ENCODE measurements at places on chromosomes 2 and 18.
A peak's percentile ranks its signal among the peaks of the same experiment; 100 is the strongest.

- peak; percentile 75 for DNase-seq
Observed at GRCh38 chr2:229980431-229981184, 58.3 kb downstream of the FBXO36 start.

DNA sequence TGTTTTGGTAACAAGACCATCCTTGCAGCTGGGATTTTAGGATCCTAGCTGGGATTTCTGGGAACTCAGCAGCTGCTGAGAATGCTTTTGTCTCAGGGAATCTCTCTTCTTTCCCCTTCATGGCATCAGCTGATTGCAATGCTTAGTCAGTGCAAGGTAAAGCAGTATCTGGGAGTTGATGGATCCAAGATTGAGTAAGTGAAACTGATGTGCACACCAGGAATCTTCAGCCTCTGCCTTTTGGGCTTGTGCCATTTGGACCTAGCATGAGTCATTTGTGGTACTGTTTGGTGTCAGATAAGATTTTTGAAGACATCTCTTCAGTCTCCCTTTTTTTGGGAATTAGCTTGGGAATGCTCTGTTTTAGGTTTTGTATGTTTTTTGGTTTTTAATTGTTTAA is 363.3 kb upstream of the TFPI start:
- DNase-seq = peak; percentile 34

GRCh38 chr18:25787276-25787675 is 303.1 kb downstream of the SS18 start:
- no peak for DNase-seq

DNA sequence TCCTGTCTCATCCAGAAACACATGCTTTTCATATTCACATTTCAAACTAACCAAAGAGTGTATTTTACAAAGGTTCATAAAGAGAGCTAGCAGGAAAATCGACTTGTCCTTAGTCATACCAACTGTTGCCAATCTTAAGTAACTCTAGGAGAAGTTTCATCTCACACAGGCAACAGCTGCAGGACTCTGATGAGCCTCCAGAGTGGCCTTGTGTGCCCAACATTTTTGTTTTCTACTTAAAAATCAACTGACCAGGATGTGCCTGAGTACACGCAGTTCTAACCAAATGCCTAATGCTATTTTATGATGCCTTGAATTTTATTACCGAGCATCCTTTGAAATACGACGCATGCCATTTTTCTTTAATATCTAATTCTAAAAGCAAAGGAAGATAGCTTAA is 595.9 kb upstream of the LRRTM4 start:
- DNase-seq = no peak

DNA sequence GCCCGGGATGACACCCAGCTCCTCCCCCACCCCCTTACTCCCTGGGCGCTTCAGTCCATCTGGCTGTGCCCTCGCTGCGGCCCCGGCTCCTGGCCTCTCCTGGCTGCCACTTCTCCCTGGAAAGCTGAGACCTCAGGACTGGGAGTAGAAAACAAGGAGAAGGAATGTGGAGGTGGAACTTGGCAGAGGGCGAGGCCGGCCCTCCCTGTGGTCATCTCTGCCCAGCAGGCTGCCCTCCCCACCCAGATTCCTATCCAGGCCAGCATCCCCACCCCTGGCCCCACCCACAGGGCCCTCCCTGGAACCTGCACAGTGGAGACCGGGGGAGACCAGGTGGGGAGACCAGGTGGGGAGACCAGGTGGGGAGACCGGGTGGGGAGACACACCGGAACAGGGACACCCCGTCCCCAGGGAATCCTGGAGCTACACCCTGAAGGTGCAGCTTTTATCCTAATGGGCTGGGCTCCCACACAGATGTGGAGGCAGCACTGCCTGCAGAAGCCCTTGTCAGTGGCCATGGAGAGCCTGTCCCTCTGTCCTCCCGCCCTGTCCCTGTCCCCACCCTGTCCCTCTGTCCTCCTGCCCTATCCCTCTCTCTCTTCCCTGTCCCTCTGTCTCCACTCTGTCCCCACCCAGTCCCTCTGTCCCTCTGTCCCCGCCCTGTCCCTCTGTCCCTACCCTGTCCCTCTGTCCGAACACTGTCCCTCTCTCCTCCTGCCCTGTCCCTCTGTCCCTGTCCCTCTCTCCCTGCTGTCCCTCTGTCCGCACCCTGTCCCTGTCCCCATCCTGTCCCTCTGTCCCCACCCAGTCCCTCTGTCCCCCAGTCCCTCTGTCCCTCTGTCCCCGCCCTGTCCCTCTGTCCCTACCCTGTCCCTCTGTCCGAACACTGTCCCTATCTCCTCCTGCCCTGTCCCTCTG is 157.1 kb downstream of the PXDN start:
- peak; percentile 20 for DNase-seq

DNA sequence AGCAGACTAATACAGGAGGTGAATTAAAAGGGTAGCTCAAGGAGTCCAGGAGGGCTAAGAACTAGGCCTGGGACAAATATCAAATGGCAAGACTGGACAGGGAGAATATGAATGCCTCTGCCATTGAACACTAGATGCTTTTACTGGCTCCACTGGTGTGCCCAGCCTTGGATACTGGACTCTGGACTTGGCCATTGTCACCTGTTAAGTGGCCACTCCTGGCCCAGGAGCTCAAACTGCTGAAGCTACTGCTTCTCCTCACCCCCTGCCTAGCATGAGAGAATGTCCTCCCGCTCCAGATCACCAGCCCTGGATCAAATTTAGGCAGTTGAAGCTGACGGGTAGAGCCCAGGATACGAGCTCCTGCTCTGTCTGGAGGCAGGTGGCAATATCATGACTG is 170.8 kb downstream of the DDX1 start:
- no peak for DNase-seq

DNA sequence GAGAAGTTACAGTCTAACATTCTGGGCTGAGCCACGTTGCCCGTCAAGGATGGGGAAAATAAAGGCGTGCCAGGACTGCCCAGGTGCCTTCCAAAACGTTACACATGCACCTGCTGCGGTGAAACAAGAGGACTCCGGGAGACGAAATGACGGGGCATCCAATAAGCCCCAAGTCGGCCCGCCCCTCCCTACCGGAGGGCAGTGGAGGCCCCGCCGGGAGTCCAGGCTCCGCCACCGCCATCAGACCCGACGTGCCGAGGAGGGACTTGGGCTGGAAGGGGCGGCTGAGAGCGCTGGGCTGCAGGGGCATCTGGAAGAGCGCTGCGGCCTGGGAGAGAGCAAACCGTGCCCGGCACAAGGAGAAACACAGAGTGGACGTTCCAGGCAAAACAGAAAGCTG is 112.5 kb upstream of the GPC1 start:
- DNase-seq = no peak

- peak; percentile 89 for DNase-seq
Observed at GRCh38 chr2:67876176-67876575, 186.6 kb downstream of the C1D start.

- no peak for DNase-seq
Observed at GRCh38 chr2:238157506-238158017, 1.2 kb upstream of the ERFE start.

GRCh38 chr18:21341141-21341540 is 99.1 kb downstream of the GREB1L start:
- DNase-seq = peak; percentile 44

DNA sequence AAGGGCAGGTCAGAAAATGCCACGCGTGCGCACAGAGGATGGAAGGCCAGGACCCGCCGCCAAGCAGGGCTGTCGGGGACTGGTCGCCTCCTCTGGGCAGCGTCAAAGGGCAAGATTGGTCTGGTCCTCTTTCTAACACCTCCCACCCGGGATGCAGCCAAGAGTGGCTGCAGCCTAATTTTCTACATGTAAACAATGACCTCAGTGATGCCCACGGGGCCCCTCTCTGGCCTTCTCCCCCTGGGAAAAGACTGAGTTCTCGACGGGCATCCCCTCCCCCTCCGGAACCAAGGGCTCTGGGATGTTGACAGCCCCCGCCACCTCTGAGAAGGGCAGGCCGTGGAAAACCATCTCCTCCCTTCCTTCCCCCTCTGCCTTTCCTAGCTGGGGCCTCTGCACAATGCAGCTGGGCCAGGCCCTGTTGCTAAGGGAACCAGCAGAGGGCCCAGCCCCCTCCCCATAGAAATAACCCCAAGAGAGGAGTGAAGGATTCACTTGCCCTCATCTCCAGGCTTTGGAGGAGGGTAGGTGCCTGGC is 80.0 kb upstream of the ZNF532 start:
- DNase-seq = no peak

DNA sequence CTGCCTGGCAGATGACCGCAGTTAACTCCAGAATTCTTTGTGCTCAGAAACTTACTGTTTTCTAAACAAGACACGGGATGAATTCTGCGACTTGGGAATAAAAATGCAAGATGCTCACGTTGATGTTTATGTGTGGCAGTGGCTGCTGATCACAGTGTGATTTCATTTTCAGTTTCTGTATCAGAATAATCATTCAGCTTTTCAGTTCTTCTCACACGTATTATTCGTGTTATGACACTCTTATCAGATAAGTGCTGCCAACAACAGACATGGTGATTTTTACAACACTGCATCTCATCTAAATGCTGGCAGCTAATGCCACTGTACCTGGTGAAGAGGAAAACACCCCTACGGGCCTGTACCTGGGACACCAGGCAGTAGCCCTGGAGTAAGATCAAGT is 272.9 kb upstream of the REV1 start:
- DNase-seq = no peak

DNA sequence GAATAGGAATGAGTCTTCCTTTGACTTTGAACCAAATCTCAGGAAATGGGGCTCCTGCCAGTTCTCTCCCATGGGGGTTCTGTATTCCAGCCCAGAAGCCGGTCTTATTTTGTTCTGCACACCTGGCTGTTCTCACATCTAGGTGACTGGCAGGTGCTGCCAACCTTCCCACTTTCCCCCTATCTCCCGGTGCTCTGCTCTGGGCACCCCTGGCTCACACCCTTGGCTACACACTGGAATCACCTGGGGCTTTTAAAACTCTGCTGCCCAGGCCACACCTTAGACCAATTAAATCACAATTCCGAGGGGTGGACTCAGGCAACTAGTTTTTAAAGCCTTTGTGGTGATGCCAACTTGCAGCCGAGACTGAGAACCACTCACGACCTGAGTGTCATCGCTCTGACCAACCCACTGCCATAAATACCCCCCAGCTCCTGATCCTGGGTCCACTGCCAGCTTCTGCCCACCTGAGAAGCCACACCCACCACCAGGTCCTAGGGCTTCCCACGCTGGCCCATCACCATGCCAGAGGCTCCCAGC is 69.2 kb downstream of the KCNF1 start:
- no peak for DNase-seq

DNA sequence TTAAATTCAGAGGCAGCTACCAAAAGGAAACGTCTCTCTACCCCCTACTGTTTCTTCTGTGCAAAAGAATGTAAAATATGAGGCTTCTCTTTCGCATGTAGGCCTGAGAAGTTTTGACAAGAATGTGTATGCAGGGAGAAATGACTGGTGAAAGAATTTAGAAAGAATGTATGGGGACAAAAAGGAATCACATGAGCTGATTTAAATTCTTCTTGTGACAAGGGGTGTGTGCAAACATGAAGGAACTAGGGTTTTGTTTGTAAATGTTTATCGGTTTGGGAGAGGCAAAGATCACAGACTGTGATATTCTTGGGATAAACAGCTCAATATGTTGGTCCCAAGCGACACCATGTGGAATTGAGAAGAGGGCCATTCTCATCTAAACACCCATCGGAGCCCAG is 345.2 kb upstream of the VRK2 start:
- DNase-seq = peak; percentile 68

- DNase-seq = peak; percentile 67
Observed at GRCh38 chr2:218375212-218375611, 6.9 kb upstream of the SLC11A1 start.
